ENCODE measurements at places on chromosomes 6 and 20.

DNA sequence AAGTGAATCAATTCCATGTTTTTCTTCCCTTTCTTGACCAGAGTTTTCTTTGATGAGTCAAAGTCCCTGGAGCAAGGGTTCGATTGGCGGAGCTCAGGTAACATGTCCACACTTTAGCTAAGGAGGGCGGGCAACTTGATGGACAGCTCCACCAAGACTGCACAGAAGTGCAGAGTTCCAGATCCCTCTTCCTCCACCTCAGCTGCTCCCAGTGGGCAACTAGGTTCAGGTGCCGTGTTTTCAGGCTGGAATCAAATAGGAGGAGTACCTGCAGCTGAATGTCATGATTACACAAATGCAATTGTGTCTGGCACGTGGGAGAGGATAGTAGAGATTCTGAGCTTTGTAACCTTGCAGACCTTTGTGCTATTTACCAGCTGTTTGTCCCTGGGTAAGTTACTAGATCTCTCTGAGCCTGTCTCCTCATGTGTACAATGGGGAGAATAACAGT, 1.9 kb upstream of the ELMO2 start:
- no peak for DNase-seq

GRCh38 chr6:134223796-134224420, 94.0 kb downstream of the SGK1 start:
- DNase-seq = peak; percentile 33

DNA sequence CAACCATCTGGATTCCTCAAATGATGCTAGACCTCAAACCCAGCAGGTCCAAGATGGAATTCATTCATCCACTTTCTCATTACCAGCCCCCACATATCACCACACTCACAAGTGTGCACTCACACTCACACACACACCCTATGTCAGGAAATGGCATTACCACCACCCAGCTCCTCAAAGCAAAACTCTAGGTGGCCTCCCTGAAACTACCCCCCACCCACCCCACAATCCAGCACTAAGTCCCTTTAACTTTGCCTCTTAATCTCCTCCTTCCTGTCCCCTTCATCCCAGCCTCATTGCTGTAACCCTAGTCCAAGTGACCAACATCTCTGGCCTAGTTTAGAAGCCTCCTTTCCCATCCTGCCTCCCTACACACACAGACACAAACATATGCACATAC, 109.4 kb downstream of the TNFAIP3 start:
- no peak for DNase-seq

GRCh38 chr20:6940876-6941275, 173.4 kb downstream of the BMP2 start:
- no peak for DNase-seq

DNA sequence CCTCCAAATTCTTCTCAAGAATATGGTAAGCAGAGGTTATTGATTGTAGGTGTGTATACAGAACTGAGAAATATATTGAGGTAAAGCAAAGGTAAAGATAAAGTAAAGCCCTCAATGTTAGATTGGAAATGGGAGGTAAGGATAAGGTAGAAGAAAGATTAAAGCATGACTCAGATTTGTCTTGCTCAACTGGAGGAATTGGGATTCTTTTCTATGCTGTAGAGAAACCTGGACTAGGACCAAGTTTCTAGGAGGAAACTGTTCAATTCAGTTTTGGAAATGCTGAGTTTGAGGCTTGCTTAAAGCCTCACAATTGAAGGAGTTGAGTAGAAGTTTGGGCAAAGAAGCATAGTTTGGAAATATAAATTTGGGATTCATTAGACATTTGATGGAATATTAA, 634.0 kb upstream of the PTCHD4 start:
- DNase-seq = no peak

- DNase-seq = no peak
Observed at GRCh38 chr20:43392561-43392960, 65.1 kb upstream of the SRSF6 start.

GRCh38 chr20:59205044-59205443, 41.4 kb downstream of the ZNF831 start:
- DNase-seq = no peak

DNA sequence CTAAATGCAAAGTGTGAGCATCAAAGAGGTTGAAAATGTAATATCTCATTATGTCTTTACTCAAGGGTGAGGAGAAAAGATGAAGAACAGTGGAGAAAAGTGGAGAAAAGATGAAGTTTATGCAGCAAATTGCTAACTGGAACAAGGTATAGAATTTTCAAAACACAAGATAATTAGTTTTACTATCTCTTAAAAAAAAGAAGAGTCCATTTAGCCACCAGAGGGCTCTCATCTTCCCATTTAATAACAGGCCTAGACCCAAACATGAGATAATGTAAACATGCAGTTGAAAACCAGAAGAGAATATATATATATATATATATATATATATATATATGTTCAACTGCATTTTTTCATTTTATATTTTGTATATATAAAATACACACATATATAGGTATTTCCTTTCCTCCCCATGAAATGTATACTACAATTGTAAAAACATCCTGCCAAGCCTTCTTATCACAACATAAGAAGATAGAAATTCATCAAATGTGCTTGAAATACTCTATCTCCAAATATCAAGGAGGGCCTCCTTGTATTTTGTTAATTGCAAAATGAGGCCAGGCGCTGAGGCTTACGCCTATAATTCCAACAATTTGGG, 78.4 kb downstream of the ADTRP start:
- peak; percentile 84 for DNase-seq

DNA sequence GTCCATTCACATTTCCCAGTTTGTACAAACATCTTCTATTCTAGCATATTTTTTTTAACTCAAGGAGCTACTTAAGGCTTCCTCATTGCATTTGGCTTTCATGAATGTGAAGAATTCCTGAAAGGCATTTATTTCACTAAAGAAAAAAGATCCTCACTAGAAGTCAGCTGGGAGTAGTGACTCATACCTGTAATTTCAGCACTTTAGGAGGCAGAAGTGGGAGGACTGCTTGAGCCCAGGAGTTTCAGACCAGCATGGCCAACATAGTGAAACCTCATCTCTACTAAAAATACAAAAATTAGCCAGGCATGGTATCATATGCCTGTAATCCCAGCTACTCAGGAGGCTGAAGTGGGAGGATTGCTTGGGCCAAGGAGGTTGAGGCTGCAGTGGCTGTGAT, 30.9 kb upstream of the XRN2 start:
- DNase-seq = no peak

DNA sequence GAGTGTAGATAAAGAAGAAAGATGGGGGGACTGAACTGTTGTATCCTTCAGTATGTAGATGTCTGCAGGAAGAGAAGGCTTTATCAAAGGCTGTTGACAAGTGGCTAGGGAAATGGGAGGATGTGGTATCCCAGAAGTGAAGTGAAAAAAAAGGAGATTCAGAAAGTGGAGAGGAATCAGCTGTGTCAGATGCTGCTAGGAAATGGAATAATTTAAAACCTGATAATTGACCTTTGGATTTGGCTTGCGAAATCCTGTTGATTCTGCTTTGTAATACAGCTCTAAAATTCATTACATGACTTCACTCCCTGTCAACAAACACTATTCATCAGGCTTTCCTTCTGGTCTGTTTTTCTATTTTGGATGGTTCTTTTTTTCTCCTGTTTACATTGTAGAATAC, 41.7 kb downstream of the PHF3 start:
- peak; percentile 8 for DNase-seq

- DNase-seq = no peak
Observed at GRCh38 chr20:47392015-47392720, 35.7 kb upstream of the ZMYND8 start.

- DNase-seq = no peak
Observed at GRCh38 chr20:55947701-55948100, 57.6 kb downstream of the CBLN4 start.

- no peak for DNase-seq
Observed at GRCh38 chr20:40503119-40503518, 185.9 kb downstream of the MAFB start.

GRCh38 chr20:20461551-20461950, 93.6 kb downstream of the INSM1 start:
- no peak for DNase-seq

DNA sequence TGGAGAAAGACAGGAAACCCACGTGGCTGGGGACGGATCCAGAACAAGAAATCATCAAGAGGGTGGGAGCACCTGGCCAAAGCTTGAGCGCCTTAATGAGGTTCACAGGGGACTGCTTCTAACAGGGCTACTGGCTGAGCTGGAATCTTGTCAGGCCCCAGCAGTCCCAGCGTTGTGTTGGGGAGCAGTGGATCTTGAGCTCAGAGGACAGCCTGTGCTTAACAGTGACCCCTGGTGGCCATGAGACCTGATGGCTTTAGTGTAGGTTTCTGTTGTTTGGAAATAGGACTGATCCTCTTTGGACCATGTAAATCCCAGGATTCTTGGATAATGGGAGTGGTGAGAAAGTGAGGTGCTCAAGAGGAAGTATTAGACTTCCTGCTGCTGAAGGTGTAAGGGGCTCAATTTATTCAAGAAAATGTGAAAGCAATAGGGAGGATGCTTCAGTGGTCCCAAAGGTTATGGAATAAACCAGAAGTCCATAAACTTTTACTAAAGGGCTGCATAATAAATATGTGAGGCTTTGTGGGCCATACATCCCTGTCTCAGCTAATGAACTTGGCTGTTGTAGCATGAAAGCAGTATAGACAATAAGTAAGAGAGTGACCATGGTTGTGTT, 216.2 kb downstream of the NFATC2 start:
- DNase-seq = no peak

DNA sequence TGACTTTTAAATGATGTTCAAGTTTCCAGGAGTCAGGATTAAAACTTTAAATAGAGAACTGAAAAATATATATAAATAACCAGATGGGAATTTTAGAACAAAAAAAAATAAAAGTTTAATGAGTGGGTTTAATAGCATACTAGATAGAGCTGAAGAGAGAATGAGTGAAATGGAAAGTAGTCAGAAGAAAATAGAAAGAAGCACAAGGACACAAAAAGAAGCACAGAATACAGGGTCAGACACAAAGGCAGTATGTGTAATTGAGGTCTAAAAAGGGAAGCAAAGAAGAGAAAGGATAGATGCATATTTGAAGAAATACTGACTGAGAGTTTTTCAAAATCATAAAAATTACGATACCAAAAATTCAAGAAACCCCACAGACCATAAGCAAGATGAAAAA, 159.8 kb upstream of the FERMT1 start:
- no peak for DNase-seq

GRCh38 chr6:6798448-6798860, 209.9 kb downstream of the LY86 start:
- DNase-seq = no peak

DNA sequence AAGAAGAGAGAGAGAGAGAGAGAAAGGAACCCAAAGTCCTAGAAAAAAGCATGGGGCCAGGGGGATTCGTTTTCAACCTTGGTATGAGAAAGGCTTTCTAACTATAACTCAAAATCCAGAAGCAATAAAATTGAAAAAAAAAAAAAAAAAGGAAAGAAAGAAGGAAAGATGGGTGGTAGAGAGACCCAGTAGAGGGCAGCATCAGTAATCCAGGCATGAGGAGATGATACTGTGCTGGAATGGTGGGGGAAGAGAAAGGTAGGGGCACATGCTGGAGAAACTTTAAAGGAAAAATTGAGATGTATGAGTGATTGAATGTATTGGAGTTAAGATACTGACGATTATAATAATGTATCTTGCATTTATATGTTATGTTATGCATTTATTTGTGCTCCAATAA, 1040.7 kb upstream of the FLRT3 start:
- no peak for DNase-seq

DNA sequence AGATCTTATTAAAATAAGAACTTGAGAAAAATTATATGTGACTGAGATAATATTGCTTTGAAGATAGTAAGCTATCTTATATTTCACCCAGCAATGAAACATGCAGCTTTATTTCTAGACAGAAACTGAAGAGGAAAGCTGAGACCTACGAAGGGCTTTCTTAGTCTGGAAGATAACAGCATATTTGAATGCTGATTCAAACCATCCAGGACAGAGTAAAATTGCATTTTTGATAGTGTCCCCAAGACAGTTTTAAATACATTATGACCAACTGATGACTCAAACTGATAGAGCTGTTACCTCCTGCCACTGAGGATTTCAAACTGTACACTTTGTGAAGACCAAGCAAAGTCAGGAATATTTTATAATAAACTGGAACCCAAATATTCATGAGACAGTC, 409.6 kb downstream of the GRIK2 start:
- no peak for DNase-seq

DNA sequence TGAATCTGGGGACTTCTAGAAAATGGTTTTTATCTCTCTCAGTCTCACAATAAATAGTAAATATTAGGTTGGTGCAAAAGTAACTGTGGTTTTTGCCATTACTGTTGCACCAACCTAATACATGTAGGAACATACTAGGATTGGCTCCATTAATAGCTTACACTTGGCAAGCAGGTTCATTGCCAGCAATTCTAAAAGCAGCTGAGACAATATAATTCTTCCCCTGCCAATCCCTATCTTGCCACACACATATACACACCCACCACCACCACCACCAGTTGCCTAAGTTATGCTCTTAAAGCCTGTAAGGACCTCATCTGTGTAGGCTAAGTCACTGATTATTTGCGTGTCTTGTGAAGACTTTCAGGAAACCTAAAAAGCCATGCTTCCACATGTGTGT, 145.1 kb downstream of the KIF16B start:
- no peak for DNase-seq

DNA sequence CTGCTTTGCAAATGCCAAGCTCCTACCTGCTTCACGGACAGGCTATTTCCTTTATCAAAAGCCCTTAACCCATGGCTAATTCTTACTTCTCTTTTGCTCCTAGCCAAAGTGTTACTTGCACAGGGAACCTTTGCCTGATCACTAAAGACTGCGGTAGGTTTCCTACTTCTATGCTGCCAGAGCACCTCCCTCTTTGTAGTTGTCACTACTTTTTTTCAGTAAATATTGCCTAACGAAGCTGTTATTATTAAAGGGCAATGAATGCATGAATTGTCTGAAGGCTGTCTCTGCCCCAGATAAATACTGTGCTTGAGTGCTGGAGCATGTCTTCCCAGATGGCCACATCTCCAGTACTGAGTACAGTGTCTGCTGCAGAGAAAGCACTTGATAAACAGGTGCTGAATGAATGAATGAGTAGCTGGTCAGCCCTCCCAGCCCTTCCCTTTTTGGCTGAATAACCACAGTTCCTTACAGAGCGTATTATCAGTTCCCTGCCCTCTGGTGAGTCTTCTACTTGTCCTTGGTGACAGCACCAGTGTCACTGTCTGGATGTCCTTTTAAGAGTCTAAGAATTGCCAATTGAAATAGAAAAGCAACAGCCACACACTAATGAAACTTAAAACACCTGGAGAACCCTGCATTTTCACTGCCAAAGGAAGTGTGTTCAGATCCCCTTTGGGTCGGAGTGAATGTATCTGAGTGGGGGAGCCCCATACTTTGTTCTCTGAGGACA, 73.6 kb upstream of the TRAF3IP2 start:
- DNase-seq = no peak

- no peak for DNase-seq
Observed at GRCh38 chr20:32762754-32763201, 593 bp downstream of the DNMT3B start.

- DNase-seq = no peak
Observed at GRCh38 chr6:19444041-19444440, 393.1 kb upstream of the ID4 start.

- DNase-seq = peak; percentile 26
Observed at GRCh38 chr6:30683183-30683979, 3.1 kb downstream of the PPP1R18 start.

Measured in tongue (tissue), 3 donors.